ENCODE measurements at places on chromosomes 1 and 21. TPM values are rescaled to one million over a fixed set of nuclear protein-coding genes. Genes with fewer than 3 reads are reported as not detected.

SLAMF9 gene
- 8.7 TPM for total RNA-seq

ATPAF1 gene
- total RNA-seq, result 83.7 TPM

SHE gene
- not detected for total RNA-seq

KRTAP21-2 gene
- not detected for total RNA-seq

MRPL39 gene
- total RNA-seq, result 107 TPM

TINAGL1 gene
- 217 TPM for total RNA-seq

TIE1 gene
- total RNA-seq, result 1.5 TPM

CFH gene
- 1.9 TPM for total RNA-seq

DIO1 gene
- total RNA-seq, result not detected

ZNF672 gene
- 83.9 TPM for total RNA-seq

CYP4A11 gene
- total RNA-seq, result not detected
